ENCODE measurements at places on chromosomes 5 and 9.

DNA sequence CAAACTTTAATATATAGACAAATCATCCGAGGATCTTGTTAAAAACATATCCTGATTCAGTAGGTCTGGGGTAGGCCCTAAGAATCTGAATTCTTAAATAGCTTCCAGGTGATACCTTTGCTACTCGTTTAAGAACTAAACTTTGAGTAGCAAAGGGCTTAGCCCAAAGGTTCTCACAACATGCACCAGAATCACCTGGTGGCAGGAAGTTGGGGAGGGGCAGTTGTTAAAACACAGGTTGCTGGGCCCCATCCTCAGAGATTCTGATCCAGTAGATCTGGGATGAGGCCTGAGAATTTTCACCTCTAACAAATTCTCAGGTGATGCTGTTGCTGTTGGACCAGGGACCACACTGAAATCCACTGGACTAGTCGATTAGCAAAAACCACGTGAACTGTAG lies 20.0 kb upstream of the RGMB start:
- H3K4me1 ChIP-seq, result no peaks in the 10 kb centered on the region
- ATAC-seq, result no peak
- no peaks in the 10 kb centered on the region for H3K36me3 ChIP-seq
- H3K4me3 ChIP-seq, result no peak overlapping the region

DNA sequence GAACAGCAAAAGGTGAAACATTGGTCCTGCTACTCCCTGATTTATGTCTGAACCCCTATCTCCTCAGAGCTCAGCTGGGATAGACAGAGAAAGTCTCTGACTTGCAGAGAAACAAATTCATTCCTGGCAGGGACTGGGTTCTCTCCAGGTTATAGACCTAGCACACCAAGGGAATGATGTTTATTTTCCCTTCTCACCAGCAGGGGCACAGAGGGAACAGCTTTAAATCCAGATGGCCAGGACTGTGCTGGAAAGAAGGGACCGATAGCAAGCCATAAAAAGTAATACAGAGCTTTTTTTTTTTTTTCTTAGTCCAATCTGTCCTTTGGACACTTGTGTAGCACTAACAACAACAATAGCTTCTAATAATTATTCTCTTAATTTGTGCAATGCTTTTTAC lies 141.1 kb upstream of the C9orf72 start:
- no peak overlapping the region for H3K27ac ChIP-seq
- no peaks in the 10 kb centered on the region for H3K36me3 ChIP-seq
- ATAC-seq, result no peak
- H3K4me1 ChIP-seq, result no peaks in the 10 kb centered on the region

GRCh38 chr5:98679963-98680362 lies 93.5 kb upstream of the RGMB start:
- no peak for ATAC-seq
- no peaks in the 10 kb centered on the region for H3K4me1 ChIP-seq
- H3K27ac ChIP-seq, result no peak overlapping the region
- H3K27me3 ChIP-seq, result no peaks in the 10 kb centered on the region

GRCh38 chr9:129434187-129434586 lies 186.7 kb downstream of the C9orf50 start:
- H3K27ac ChIP-seq, result no peak overlapping the region
- no peak overlapping the region for H3K4me3 ChIP-seq

DNA sequence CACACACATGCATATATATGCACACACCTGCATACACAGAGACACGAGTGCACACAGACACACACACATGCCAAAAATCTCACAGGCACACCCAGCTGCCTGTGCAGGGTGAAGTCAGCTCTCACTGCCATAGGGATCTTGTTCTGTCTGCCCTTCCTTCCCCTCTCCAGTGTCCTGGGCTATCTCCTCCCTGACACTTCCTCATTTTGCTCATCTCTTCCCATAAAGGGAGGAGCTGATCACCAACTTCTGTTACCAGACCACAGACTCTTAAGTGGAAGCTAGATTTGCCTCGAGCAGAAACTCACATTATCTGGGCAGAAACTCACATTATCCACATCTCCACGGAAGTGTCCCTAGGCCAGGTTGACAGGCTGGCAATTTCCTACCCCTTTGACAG lies 28.7 kb downstream of the LCP2 start:
- peak overlapping the region; percentile 70 for H3K4me3 ChIP-seq
- H3K27ac ChIP-seq, result peak overlapping the region; percentile 84
- H3K36me3 ChIP-seq, result peaks cover 100% of the 10 kb centered on the region
- peaks cover 65% of the 10 kb centered on the region for H3K4me1 ChIP-seq
- H3K27me3 ChIP-seq, result no peaks in the 10 kb centered on the region
- no peak for ATAC-seq

- ATAC-seq, result no peak
- no peaks in the 10 kb centered on the region for H3K27me3 ChIP-seq
- no peak overlapping the region for H3K27ac ChIP-seq
- no peaks in the 10 kb centered on the region for H3K36me3 ChIP-seq
- H3K4me1 ChIP-seq, result peaks cover 4% of the 10 kb centered on the region
Measured at GRCh38 chr9:114770991-114771390, 34.8 kb downstream of the TNFSF15 start.

DNA sequence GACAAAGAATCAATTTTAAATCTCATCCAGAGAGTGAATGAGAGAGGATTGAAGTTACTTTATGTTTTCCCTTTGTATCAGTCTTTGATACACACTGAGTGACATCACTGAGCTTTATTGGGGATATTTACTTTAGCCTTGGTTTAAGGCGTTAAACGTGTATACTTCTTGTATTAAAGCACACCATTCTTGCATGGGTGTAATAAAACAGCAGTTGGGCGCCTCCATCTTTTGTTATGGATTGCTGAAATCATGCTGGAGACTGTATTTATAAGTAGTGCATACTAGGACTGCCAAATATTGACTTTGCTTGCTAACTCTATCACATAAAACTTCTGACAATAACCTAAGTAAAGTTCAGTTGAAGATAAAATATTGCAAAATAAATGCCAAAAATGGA lies 1755.8 kb upstream of the WWC1 start:
- no peaks in the 10 kb centered on the region for H3K36me3 ChIP-seq
- no peaks in the 10 kb centered on the region for H3K27me3 ChIP-seq
- H3K4me1 ChIP-seq, result no peaks in the 10 kb centered on the region
- ATAC-seq, result no peak
- no peak overlapping the region for H3K27ac ChIP-seq
- H3K4me3 ChIP-seq, result no peak overlapping the region

- H3K36me3 ChIP-seq, result no peaks in the 10 kb centered on the region
- no peak for ATAC-seq
- peaks cover 13% of the 10 kb centered on the region for H3K27me3 ChIP-seq
- H3K27ac ChIP-seq, result no peak overlapping the region
- H3K4me3 ChIP-seq, result no peak overlapping the region
- H3K4me1 ChIP-seq, result no peaks in the 10 kb centered on the region
Measured at GRCh38 chr5:122264610-122265009, 47.4 kb upstream of the SNCAIP start.
